NCI-H1105 (cell line): ENCODE measurements at places on chromosomes 16 and 17.

GRCh38 chr17:35373534-35373983 is at the start of gene SLFN11:
Gene SLFN11 (minus strand): TSS chr17:35373621. CDS start chr17:35363807, 9,814 bp downstream.
- peak; percentile 94 for DNase-seq

- no peak for DNase-seq
Observed at GRCh38 chr16:2587891-2588565, 50.2 kb downstream of the PDPK1 start.

DNA sequence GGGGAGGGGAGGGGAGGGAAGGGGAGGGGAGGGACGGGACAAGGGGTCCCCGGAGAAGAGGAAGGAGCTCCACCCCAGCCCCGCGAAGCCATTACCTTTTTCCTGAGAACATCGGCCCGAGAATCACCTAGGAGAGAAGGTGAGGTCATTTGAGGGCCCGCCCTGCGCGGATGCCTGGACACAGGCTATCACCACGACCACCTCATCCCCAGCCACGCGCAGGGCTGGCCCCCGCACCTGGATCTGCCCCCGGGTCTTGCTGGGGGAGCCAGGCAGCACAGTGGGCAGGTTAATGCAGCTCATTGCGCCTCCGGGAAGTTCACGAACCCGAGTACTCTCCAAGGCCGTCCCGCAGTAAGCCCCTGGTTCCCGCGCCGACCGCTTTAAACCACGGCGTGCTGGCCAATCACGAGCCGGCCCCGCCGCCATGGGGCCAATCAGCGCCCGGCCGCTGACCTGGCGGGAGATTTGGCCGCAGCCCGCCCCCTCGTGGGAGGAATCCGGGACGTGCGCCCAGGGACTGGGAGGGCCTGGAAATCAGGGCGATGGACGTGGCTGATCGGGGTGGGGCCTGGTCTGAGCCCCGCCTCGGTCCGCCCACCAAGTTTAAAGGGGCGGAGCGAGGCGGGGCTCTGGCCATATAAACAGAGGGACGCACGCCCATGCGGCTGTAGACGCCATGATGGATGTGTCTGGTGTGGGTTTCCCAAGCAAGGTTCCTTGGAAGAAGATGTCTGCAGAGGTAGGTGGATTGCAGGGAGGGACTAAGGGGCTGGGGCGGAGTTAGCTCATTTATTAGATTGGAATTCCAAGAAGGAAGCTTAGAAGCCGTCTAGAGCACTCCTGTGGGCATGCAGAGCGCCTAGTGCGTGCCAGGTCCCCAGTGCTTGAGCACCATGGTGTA is at the start of the genes AFMID and TK1:
Gene AFMID, plus strand, starts transcription at position 671 of the 904 bp plus-strand sequence. Its CDS starts 9 bp downstream, at position 680.
Gene TK1, minus strand, starts transcription at position 361 of the 904 bp plus-strand sequence. Its CDS starts 58 bp downstream, at position 303.
- DNase-seq, result peak; percentile 94

DNA sequence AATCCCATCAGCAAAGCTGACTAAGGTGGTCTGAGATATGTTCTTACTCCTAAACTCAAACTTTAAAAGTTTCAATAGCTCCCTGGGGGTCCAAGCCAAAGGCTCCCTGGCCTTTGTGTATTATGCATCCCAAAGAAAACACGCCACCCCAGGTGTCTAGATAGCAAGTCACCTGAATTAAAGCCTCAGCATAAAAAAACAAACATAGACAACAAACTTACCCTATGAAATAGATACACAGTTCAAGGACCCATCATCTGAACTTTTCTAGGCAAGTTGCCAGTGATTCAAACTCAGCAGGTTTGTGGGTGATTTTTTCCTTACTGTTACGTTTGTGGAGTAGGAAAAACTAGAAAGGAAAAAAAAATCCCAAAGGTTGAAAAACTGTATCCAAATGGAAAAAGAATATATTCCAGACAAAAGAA is 12.5 kb downstream of the CMTM3 start:
- no peak for DNase-seq

- DNase-seq, result no peak
Observed at GRCh38 chr17:19650826-19651225, 2.3 kb downstream of the ALDH3A2 start.

GRCh38 chr17:60169921-60170817 is 20.4 kb downstream of the CA4 start:
- no peak for DNase-seq

- DNase-seq, result no peak
Observed at GRCh38 chr16:28250999-28251398, 39.2 kb upstream of the XPO6 start.

DNA sequence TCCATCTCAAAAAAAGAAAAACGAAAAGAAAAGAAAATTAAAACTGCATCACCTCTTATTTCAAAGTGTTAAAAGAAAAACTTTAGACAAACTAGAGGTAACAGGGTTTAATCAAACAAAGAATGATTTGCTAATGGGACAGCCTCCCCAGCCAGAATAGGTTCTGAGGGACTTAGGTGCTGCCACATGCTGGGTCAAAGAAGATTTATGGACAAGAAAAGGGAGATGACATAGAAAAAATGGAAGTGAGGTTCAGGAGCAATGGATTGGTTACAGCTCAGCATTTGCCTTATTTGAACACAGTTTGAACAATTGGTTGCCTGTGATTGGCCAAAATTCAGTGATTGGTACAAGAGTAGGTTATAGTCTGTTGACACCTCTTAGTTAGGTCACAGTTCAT is 21.1 kb downstream of the TMC5 start:
- DNase-seq, result no peak

DNA sequence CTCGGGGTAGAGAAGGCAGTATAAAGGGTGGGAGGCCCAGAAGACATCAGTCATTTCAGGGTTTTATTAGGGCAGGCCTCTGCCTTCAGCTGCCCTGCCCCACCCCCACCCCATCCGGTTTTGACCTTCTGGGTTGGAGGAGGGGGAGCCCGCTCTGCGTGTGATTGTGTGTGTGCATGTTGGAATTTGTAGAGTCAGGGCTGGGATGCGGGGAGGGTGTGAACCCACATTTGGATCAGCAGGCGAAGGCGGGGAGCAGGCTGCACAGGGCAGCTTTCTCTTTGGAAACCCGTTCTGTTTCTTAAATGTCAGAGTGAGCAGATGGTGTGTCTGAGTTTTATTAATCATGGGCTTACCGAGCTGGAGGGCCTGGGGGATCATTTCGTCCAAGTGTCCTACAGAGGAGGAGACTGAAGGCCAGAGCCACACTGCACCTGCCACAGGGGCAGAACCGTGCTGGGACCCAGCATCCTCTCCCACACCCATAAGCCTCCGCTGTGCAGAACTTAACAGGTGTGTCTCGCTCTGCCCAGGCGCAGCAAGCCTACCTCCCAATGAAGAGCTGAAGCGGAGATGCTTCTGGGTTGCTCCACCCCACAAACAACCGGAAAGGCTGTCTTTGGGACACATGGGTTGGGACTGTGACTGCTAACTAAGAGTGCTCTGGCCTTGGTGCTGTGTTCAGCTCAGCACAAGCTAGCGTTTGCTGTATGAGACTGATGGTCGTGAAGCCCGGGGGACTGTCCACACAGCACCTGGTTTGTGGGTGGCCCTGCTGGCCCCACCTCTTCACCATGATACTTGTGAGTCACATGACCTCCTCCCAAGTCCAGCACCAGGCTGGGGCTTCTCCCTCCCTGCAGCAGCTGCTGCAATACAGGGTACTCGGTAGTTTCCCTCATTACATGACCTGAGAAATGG is 70.9 kb upstream of the GSE1 start:
- DNase-seq, result no peak

GRCh38 chr16:22898131-22898530 is 84.2 kb downstream of the HS3ST2 start:
- peak; percentile 59 for DNase-seq

GRCh38 chr17:75878174-75878998 is at the start of gene TRIM47:
Gene TRIM47 (minus strand): TSS chr17:75878581. CDS start chr17:75878548, 33 bp downstream.
- no peak for DNase-seq

DNA sequence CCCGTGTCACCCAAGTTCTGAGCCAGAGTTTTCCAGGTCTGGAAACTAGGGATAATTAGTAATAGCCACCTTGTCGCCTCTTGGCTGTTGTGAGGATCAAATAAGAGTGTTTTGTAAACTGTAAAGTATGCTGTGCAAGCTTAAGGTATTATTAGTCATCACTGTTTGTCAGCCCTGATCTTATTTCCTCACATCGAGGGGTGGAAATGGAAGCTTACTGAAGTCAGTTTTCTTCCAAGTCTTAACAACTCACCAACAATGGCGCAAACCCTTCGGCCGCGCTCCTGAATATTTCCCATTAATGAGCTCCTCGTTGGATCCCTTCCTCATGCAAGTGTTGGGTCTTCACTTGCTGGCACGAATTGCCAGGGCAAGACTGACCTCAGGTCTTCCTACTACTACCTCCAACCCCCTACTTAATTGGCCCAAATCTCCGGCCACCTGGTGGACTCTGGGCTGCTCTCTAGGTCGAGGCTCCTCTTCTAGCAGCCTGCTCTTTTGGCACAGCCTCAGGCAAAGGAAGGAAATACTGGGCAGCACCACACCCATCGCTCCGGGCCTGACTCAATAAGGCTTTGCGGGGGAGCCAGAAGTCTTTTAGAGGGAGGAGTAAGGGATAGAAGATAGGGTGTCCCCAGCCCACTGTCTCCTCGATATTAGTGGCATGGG is 885 bp upstream of the SLC35B1 start:
- no peak for DNase-seq

DNA sequence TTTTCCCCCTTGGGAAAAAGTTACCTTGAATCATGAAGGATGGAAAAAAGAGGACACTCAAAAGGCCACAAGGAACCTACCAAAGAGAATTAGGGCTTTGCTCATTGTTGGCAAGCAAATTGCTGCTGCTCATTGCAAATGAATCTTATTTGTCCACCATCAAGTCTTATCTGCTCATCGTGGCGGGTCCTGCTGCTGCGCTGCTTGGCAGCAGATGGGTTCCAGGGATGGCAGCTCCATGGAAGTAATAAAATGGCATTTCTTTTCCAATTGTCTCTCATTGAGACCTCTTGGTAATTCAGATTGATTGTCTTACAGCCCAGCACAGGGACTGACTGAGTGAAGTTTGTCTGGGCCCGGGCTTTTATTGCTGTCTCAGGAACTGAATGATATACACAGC is 118.7 kb downstream of the MRM1 start:
- no peak for DNase-seq

GRCh38 chr17:66858226-66859083 is 23.5 kb downstream of the CACNG5 start:
- no peak for DNase-seq
